Stimulated activated CD4-positive, alpha-beta T cell treated with anti-CD3 and anti-CD28 coated beads, Interleukin-4, amount 100 ng/mL, for 1 hour (primary cell): ENCODE measurements at places on chromosomes 3 and 15.

GRCh38 chr3:59425942-59426341 is 376.1 kb upstream of the CFAP20DC start:
- peak; percentile 47 for DNase-seq

- no peak for DNase-seq
Observed at GRCh38 chr15:69624155-69624520, 171.5 kb downstream of the RPLP1 start.

GRCh38 chr3:138011722-138012121 is 1.8 kb downstream of the CLDN18 start:
- DNase-seq: no peak

- DNase-seq: no peak
Observed at GRCh38 chr3:78967061-78967460, 800.7 kb downstream of the ROBO1 start.

DNA sequence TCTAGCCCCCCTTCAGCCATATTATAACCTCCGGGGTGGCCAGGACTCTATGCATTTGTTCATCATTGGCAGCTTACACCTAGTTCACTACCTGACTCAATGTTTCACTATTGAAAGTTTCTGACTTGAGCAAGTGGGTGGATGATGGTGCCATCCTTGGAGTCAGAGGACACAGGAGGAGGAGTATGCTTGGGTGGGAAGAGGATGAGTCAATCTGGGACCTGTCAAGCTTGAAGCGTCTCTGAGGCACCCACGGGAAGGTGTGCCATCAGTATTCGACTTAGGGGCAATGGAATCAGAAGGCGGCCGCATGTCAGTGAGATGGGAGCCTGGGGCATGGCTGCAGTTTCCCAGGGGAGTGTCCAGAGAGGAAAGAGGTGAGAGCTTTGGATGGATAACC is 133.3 kb downstream of the EPHB1 start:
- DNase-seq: no peak

DNA sequence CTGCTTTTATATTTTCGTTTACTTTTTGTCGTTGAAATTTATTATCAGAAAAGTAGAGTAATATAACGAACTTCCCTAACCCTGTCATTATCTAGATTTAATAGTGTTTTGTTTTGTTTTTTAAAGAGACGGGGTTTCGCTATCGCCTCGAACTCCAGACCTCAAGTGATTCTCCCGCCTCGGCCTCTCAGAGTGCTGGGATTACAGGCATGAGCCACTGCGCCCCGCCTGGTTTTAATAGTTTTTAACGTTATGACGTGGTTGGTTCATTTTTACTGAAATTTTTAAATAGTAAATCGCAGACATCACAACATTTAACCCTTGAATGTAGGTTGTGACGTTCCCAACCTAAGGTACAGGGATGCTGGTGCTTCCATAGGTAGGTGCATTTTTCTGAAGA is 1.0 kb downstream of the NGRN start:
- peak; percentile 11 for DNase-seq

DNA sequence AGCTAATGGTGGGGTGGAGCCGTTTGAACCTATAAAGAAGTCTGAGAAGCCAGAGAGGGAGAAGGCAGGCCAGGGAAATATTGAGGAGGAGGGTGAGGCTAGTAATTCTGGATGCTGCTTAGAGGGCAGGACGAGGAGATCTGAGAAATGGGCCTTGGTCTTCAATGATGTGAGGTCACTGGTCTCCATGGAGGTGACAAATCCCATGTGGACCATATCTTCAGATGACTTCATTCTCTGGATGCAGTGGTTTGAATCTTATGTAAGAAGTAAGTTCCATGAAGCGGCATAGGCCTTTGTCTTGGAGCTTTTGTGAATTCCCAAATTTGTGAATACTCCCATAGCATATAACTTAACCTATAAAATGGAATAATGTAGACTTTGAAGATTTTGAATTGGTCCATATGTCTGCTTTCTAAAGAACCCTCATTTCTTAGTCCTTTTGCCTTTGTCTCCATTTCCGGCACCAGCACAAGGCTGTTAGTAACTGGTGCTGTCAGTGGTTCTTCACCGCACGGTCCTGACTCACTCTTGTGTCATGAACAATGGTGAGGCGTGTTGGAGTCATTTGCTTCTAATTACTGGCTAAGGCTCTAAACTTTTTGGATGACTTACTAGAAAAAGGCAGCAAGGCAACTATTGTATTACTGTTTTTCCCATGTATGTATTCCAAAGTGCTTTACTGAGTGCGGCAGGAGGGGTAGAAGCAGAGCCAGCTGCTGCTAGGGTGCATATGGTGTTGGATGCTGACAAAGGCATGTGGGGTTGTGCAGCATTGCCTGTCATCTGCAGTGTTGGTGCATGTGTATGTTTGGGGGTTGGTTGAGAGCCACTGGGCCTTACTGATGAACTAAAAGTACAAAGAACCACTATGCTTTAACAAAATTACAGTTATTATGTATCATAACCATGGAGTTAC is 279.3 kb upstream of the C2CD4B start:
- no peak for DNase-seq

DNA sequence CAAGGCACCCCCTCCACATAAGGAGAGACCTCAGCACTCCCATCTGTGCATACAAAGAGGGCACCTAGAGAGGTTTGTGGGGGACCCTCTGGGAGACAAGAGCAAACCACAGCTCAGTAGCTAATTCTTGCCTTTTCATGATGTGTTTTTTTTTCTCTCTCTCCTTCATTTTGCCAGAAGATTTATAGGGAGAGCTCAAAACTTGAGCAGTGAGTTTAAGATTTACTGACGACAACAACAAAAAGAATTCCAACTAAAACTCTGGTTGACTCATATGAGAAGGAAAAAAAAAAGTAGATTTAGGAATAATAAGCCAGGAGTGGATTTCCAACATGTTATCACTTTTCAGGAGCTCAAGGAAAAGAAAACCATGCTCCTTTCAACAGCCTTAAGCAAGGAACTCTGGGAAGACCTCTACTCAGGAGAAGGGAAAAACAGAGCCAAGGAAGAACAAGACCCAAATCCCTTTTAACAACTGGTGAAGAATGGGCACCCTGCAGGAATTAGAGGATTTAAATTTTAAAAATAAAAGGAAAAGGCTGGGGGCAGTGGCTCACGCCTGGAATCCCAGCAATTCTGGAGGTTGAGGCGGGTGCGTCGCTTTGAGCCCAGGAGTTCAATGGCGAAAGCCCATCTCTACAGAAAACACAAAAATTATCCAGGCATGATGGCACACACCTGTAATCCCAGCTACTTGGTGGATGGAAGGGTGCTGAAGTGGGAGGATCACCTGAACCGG is 58.2 kb upstream of the RAD18 start:
- DNase-seq: no peak

DNA sequence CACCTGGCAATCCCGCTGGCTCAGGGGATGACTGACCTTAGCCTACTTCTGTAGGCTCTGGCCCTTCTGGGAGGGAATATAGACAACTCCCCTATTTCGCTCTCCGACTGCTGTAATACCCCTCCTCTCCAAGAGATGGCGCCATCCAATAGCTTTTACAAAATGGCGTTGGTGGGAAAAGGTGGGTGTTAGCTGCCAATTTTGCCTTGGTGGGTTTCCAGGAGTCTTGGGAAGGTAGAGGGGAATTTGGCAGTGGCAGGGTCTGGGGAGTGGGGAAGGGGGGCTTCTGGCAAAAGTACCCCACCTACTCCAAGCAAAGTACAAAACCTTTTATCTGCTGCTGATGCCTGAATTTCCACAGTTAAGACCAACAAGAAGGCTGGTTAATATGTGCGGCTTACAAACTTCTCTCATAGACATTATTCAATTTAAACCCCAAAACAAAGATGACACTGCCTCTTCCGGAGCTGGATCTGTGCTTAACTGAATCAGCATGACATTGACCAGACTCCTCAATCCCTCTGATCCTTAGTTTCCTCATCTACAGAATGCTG is 62.1 kb downstream of the RASGRF1 start:
- no peak for DNase-seq

DNA sequence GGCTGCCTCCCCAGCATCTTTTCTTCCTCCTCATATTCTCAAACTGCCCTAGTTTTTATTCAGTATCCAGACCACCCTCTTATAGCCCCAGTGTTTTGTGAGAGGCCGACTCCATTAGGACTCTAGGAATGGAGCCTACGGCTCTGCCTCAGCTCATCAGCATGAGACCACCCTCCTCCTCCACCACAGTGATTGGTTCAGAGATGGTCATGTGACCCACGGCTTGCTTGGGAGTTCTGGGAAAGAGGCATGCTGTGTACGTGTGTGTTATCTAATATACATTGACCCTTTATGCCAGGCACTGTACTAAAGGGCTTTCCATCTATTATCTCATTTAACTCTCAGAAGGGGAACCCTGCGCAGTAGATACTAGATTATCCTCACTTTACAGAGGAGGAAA is 17.8 kb upstream of the CMTM7 start:
- DNase-seq: no peak

GRCh38 chr3:127034195-127034989 is 51.5 kb downstream of the PLXNA1 start:
- no peak for DNase-seq

DNA sequence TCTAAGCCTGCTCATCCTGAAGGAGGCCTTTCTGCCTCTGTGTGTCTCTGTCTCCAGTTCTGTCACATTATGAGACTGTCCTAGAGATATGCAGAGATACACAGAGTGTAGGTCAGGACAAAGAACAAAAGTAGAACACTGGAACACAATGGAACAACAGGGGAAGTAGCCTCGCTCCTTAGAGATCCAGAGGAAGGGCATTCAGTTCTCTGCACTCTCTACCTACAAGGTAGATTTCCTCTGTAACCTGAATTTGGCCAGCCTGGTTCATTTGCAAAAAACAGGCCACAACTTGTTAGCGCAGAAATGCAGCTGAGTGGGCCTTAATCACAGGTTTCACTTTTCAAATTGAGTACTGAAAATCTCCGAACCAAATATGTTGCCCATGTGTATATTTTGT is 19.4 kb downstream of the NEK10 start:
- DNase-seq: no peak

DNA sequence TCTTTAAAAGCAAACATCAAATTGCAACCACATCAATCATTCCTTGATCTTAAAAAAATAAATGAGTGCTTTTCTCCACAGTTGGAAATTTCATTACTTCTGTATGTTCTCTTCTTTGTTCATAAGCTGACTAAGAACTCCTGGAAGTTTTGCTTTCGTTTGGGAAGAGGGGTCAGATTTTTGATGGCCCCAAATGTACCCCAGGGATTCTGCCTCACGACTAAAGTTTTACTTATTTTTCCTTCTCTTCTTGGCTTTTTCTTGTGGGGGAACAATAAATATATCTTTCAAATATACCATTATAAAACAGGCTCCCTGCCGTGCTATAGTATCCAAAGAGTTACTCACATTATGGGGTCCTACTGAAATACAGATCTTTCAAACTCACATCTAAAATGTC is 215.0 kb upstream of the CDIN1 start:
- DNase-seq: no peak

- no peak for DNase-seq
Observed at GRCh38 chr3:120708408-120708807, 26.4 kb upstream of the HGD start.

DNA sequence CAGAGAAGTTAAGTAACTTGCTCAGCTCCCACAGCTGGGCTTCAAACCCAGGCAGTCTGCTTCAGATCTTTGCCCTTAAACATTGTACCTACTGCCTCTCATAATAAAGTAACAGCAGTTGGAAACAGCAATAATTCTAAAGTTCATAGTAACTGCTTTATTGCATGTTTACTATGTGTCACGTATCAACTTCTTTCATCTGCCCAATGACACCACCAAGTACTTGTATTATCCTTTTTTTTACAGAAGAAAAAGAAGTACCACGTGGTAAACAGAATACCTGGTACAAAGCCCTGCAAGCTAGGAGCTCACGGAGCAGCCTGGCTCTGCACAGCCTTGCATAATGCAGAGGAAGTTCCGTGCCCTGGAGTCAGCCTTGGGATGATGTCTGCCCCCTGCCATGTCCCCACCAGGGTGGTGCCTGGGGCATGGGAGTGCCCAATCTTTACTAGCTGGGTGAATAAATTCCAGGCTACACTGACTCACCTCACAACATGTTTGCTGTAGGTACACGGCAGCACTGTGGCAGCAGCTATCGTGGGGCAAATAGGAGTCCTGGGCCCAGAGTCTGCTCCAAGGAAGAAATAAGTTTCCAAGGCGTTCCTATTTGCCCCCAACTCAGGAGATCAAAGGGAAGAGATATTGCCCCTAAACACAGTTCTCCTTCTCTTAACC is 77.2 kb downstream of the LDHAL6B start:
- no peak for DNase-seq

GRCh38 chr15:69893863-69894262 is 203.9 kb downstream of the TLE3 start:
- DNase-seq: no peak

GRCh38 chr3:134699141-134699711 is 48.4 kb upstream of the KY start:
- no peak for DNase-seq

- DNase-seq: no peak
Observed at GRCh38 chr15:52233405-52233804, 42.2 kb upstream of the GNB5 start.

- no peak for DNase-seq
Observed at GRCh38 chr3:32593903-32594525, 23.4 kb upstream of the DYNC1LI1 start.

- DNase-seq: no peak
Observed at GRCh38 chr3:157122832-157123427, 37.0 kb downstream of the CCNL1 start.

- no peak for DNase-seq
Observed at GRCh38 chr3:177197727-177198460, 612 bp upstream of the TBL1XR1 start.

- DNase-seq: no peak
Observed at GRCh38 chr3:105327662-105328337, 38.9 kb upstream of the ALCAM start.

- DNase-seq: no peak
Observed at GRCh38 chr3:31140470-31140869, 246.0 kb upstream of the GADL1 start.

- no peak for DNase-seq
Observed at GRCh38 chr3:60771766-60772165, 479.5 kb downstream of the FHIT start.

DNA sequence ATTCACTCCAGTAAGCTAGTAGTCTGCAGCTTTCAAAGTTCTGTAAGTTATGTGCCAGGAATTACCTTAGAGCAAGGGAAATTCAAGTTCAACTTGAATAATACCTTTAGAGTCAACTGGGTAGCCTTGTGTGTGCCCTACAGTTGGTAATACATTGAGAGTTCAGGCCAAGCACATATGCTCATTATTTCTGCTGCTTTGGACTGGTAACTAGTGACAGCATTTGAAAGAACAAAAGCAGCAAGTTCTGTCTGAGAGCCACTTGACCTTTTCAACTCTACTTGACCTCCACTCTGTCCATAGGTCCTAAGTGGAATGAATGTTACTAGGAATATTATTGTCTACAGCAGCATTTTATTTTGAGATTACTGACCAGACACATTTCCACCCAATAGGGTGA is 723.5 kb downstream of the NLGN1 start:
- no peak for DNase-seq

DNA sequence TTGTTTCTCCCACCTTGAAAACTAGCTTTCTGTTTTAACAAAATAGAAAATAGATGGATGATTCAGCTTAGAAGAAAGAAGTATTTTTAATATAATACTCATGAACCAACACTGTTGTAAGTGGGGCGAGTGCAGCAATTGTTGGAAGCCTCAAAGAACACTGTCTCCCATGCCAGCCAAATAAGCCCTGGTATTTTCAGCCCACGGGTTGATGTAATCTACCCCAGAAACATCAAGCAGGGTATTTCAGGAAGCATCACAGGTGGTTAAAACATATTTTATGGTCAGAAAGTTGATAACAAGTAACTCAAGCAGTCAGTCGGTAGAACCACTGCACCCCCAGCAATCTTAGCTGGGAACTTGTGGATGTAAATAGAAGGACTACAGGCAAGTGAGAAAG is 115.9 kb downstream of the SV2B start:
- DNase-seq: no peak

- DNase-seq: no peak
Observed at GRCh38 chr3:28326458-28326926, 22.0 kb upstream of the ZCWPW2 start.
